RKO (cell line): ENCODE measurements at places on chromosomes 16 and 17.

DNA sequence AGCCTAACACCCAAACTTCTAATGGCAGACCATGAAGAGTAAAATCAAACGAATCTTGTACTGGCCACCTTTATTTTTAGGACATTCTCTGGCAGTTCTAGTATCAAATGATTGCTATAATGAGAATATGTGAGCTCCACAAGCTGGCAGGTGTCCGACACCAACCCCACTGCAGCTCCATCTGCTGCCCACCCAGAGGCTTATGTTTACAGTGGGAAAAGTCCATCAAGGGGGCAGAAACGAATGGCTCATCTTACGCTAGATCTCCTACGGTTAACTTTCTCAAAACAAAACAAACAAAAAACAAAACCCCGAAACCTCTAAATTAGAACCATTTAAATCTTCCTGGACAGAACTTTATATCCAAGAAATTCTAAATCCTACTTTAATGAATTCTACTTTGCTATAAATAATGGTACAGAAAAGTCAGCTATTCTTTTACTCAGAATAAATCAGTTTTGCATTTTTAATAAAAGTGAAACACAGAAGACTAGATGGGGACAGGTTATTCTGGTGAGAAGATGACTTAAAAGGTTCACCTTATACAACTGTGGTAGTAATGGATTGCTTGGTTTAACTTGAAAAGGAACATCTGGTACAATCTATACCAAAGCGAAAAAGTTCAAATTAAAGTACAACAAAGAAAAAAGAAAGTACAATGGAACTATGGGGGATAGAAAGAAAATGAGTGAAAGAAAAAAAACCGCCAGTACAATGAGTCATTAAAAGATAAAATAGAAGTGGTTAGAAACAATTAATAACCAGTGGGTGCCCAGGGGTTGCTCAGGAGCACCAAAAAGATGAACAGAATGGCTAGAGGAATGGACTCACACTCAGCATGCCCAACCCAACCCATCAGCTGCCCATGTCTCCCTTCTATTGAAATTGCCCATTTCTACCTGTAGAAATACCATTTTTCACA is 40.2 kb downstream of the GRB2 start:
- no peak for DNase-seq

DNA sequence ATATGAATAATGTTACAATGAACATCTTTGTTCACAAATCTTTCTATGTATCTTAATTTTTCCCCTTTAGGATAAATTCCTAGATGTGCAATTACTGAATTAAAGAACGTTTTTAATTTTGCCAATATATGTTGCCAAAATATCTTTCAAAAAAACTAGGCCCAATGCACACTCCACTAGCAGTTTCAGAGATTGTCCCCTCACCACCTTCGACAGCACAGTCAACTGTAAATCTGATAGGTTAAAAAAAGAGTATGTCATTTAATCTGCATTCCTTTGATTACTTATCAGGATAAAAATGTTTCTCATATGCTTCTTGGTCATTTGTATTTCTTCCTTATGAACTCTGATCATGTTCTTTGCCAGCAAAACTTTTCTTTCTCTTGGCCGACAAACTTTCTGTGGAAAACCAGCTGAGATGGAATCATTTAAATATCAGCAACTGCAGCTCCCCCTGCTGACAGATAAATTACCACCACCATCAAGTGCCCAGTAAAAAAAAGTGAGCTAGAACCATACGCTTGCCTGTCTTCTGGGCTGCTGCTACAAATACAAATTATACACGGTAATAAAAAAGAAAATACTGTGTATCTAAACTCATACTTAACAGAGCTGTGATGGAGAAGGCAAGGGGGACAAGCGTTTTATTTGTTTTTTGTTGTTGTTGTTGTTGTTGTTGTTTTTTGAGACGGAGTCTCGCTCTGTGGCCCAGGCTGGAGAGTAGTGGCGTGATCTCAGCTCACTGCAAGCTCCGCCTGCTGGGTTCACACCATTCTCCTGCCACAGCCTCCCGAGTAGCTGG is 19.6 kb upstream of the KANSL1 start:
- DNase-seq = peak; percentile 68

DNA sequence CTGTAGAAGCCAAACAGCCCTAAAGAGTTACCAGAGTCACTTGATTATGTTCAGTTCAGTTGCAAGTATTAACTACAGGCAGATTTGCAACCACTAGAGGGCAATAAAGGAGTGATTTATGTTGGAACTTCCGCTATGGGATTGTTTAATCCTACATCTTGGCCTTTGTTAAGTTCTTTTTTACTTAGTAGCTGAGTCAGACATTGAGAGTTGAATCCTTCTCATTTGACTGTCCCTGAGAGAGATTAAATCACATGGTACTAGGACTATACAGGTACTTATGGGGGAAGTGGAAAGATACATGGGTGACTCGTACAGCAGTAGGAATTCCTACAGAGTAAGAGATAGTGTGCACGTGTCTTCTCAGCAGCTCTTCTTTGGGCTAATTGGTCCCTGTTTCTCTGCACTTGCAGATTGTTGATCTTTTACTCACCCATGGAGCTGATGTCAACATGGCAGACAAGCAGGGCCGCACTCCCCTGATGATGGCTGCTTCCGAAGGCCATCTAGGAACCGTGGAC is 40.3 kb downstream of the CYB561 start:
- DNase-seq = peak; percentile 77

GRCh38 chr16:14289692-14290340 is 218.7 kb downstream of the MRTFB start:
- DNase-seq = peak; percentile 67

DNA sequence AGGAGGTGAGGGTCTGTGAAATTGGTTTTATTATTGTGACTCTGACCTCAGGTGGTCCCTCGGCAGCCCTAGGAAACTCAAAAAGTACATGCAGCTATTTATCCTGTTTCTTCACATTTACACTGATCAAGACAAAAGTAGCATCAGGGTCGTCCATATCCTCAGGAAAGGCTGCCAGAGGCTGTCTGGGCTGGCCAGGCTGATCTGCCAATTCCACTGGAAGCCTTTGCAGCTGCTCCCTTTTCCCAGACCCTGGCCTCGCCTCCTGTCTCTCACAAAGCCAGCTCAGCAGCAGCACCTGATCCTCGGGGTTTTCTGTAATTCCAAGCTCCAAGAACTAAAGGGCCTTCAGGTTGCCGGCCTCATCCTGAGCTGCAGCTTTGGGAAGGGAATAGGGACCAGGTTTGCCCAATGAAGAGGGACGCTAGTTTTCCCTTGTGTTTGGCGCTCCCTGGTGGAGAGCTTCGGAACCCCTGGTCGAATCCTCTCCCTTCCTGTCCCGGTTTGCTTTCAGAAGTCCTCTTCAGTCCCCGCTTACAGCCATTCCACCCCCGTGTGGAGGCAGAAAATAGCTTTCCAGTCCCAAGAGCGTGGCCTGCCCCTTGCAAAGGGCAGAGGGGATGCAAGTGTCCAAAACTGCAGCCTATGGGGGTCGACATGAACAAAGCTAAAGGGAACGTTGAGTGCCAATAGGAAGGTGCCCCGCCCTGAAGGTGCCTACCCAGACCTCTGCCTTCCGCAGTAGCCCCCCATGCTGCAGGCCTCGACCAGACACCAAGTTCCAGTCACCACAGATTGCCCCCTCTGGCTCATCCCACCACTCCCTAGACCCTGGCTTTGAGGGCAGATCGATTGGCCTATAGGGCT is 13.4 kb downstream of the MFSD6L start:
- peak; percentile 55 for DNase-seq

DNA sequence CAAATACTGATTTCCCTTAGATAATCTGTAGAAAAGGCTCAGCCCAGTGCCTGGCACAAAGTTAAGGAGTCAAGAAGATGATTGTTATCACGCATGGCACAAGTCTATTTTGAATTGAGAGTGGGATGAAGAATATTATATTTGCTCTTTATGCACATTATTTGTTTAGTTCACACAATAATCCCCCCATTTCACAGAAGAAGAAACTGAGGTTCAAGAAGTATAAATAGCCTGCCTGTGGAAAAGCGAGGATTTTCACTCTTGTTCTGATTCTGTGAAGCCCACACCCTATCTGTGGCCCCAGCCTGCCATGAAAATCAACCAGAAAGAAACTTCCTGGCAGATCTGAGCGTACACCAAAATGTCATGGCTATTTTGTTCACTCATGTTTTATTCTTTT is 73.0 kb downstream of the YPEL2 start:
- DNase-seq = no peak

GRCh38 chr17:75110234-75110937 is 617 bp downstream of the ARMC7 start:
- DNase-seq = no peak

- no peak for DNase-seq
Observed at GRCh38 chr17:9330141-9330540, 245.5 kb downstream of the STX8 start.
